ENCODE measurements at places on chromosomes 4 and X.
A peak's percentile ranks its signal among the peaks of the same experiment; 100 is the strongest.

GRCh38 chr4:101290654-101291053, 56.7 kb downstream of the PPP3CA start:
- H3K27ac ChIP-seq: no peak overlapping the region
- DNase-seq: no peak
- no peaks in the 10 kb centered on the region for H3K27me3 ChIP-seq
- no peak overlapping the region for H3K4me3 ChIP-seq
- H3K4me1 ChIP-seq: peaks cover under 1% of the 10 kb centered on the region

GRCh38 chr4:53522334-53522733, 69.0 kb downstream of the LNX1 start:
- no peak overlapping the region for H3K4me3 ChIP-seq
- H3K27me3 ChIP-seq: no peaks in the 10 kb centered on the region
- no peaks in the 10 kb centered on the region for H3K4me1 ChIP-seq
- no peak overlapping the region for H3K27ac ChIP-seq
- no peaks in the 10 kb centered on the region for H3K36me3 ChIP-seq

DNA sequence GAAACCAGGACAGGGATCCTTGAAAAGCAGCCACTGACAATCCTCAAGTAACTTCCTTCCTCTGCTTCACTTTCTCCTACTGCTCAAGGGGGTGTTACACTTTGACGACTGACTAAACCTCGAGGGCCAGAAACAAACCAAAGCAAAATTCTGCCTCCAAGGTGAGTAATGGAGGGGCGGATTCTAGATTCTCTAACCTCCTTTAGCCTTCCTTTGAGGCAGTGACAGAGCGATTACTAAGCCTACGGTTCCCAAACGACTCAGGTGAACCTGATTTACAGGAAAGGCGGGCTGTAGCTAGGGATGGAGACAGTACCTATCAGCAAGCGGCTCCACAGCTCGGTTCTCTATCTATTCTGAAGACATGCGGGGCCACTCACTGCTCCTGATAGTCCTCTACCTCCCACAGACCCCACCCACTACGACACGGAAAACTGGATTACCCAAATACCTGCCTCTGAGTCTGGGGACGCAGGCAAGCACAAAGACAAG, 487 bp downstream of the TBCK start:
- peaks cover 20% of the 10 kb centered on the region for H3K4me1 ChIP-seq
- DNase-seq: no peak
- no peaks in the 10 kb centered on the region for H3K27me3 ChIP-seq
- H3K27ac ChIP-seq: peak overlapping the region; percentile 84

DNA sequence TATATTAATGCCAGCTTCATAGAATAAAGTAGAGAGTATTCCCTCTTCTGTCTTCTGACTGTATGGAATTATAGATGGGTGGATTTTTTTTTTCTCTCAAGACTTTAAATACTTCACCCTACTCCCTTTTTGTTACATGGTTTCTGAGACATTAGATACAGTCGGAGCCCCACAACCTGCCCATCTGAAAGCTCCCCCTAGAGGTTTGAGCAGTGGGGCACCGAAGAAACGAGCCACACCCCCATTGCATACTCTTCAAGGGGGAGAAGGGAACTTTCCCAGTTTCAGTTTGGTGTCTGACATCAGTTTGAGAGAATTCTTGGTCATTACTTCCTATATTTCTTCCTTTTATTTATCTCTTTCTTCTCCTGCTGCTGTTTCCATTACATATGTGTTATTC, 437.6 kb upstream of the AGA start:
- H3K36me3 ChIP-seq: no peaks in the 10 kb centered on the region
- H3K27me3 ChIP-seq: no peaks in the 10 kb centered on the region
- H3K27ac ChIP-seq: no peak overlapping the region
- H3K4me3 ChIP-seq: no peak overlapping the region

DNA sequence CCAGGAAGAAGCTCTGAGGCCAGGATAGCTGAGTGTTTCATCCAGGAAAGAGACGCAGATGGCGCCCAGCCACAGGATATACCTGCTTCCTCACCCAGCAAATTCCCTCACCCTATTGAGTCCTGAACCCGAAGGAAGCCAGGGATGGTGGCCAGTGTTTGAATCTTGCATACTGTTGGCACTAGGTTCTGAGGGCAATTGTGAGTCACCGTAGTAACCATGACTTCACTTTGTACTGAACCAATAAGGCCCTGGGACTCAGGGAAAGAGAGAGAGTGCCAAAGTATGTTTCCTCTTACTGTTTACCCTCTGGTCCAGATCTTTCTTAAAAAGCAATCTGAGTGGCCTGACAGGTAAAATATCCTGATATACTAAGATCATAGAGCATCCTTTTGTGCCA, 25.6 kb upstream of the SMIM10L2A start:
- no peak for DNase-seq
- H3K36me3 ChIP-seq: no peaks in the 10 kb centered on the region
- no peaks in the 10 kb centered on the region for H3K4me1 ChIP-seq
- H3K27ac ChIP-seq: no peak overlapping the region

DNA sequence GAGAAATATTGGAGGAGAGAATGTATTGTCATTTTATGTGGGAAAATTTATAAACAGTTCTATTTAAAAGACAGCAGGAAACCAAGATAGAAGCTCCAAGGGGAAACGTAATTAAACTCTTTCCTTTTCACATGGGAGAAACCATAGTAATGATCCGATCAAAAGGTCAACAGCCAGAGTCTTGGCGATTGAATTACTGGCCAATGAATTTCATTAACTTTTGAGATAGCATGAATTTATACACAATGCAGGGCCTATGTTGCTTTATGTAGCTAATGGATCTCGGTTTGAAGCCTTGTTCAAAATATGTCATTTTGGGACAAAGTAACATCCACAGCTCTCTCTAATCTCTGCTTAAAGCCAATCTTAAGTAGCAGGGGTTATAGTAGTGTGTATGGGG, 897.5 kb upstream of the NDST4 start:
- no peaks in the 10 kb centered on the region for H3K27me3 ChIP-seq
- no peaks in the 10 kb centered on the region for H3K36me3 ChIP-seq
- H3K4me3 ChIP-seq: no peak overlapping the region
- no peak overlapping the region for H3K27ac ChIP-seq
- H3K4me1 ChIP-seq: no peaks in the 10 kb centered on the region

- no peaks in the 10 kb centered on the region for H3K4me1 ChIP-seq
- H3K27ac ChIP-seq: no peak overlapping the region
- DNase-seq: no peak
- no peaks in the 10 kb centered on the region for H3K27me3 ChIP-seq
Observed at GRCh38 chr4:5839751-5840674, 52.9 kb downstream of the CRMP1 start.

DNA sequence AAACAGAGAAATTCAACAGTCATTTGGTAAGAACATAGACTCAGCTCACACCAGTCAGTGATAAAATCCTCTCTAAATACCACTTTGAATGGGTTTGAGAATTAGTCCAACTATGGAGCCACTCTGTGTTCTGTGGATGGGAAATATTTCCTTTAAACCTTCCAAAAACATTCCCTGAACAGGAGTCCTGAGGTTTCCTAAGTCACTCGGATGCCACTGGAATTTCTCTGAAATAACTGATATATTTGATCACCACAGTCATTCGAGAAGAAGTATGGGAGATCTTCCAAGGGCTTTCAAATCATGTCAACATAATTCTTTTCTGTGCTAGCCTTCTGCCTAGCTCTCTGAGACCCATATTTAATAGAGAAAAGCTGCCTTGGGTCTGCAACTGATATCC, 958.6 kb downstream of the STIM2 start:
- DNase-seq: no peak
- no peaks in the 10 kb centered on the region for H3K4me1 ChIP-seq
- H3K27ac ChIP-seq: no peak overlapping the region
- no peaks in the 10 kb centered on the region for H3K27me3 ChIP-seq
- no peaks in the 10 kb centered on the region for H3K36me3 ChIP-seq
- no peak overlapping the region for H3K4me3 ChIP-seq

DNA sequence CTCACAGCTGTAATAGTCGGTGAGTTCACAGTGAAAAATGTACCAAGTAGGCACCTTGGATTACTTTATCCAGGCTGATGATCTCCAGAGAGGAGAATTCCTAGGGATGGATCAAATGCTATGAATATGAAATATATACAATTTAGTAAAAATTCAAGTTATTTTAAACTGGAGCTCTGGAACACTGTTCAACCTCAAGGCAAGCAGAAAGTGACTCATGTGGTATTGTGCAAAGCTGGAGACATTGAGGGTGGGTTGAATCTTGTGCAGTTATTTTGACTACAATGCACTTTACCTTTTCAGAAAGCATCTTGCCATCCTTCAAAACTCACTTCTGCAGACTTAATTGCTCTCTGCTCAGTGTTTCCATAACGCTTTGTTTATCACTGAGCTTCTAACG, 43.4 kb downstream of the OSTC start:
- DNase-seq: no peak
- H3K4me3 ChIP-seq: no peak overlapping the region
- no peaks in the 10 kb centered on the region for H3K4me1 ChIP-seq
- H3K36me3 ChIP-seq: no peaks in the 10 kb centered on the region
- H3K27ac ChIP-seq: no peak overlapping the region
- H3K27me3 ChIP-seq: no peaks in the 10 kb centered on the region

- no peaks in the 10 kb centered on the region for H3K27me3 ChIP-seq
- no peak overlapping the region for H3K27ac ChIP-seq
- H3K4me1 ChIP-seq: no peaks in the 10 kb centered on the region
- no peak overlapping the region for H3K4me3 ChIP-seq
Observed at GRCh38 chr4:174870311-174870710, 41.3 kb upstream of the GLRA3 start.

DNA sequence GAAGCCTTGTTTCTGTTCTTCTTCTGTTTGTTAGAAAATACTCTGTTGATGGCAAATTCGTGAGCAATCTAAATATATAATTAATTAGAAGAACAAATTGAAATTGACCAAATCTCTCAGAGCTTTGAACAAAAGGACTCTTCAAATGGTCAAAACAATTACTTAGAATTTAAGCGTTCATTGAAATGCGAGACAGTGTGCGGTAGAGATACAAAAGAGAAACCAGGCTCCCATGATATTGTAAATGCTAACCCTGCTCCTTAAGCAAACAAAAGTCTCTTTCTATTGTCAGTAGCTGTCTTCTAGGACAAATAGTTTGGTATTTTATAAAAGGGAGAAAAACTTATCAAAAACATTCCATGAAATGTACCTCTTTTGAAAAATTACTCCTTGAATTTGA, 453.4 kb upstream of the MAGEB2 start:
- H3K27me3 ChIP-seq: no peaks in the 10 kb centered on the region
- DNase-seq: no peak
- no peaks in the 10 kb centered on the region for H3K4me1 ChIP-seq
- H3K27ac ChIP-seq: no peak overlapping the region
- no peaks in the 10 kb centered on the region for H3K36me3 ChIP-seq
- no peak overlapping the region for H3K4me3 ChIP-seq

GRCh38 chr4:10081218-10081606, 35.4 kb downstream of the WDR1 start:
- H3K4me3 ChIP-seq: no peak overlapping the region
- peaks cover 18% of the 10 kb centered on the region for H3K4me1 ChIP-seq
- no peak for DNase-seq
- no peak overlapping the region for H3K27ac ChIP-seq

GRCh38 chr4:146247356-146247755, 33.0 kb downstream of the REELD1 start:
- DNase-seq: no peak
- H3K4me1 ChIP-seq: peaks cover 15% of the 10 kb centered on the region
- H3K4me3 ChIP-seq: no peak overlapping the region
- no peaks in the 10 kb centered on the region for H3K36me3 ChIP-seq

- H3K4me3 ChIP-seq: no peak overlapping the region
- DNase-seq: no peak
- H3K4me1 ChIP-seq: no peaks in the 10 kb centered on the region
Observed at GRCh38 chr4:94550851-94551250, 99.1 kb downstream of the PDLIM5 start.

DNA sequence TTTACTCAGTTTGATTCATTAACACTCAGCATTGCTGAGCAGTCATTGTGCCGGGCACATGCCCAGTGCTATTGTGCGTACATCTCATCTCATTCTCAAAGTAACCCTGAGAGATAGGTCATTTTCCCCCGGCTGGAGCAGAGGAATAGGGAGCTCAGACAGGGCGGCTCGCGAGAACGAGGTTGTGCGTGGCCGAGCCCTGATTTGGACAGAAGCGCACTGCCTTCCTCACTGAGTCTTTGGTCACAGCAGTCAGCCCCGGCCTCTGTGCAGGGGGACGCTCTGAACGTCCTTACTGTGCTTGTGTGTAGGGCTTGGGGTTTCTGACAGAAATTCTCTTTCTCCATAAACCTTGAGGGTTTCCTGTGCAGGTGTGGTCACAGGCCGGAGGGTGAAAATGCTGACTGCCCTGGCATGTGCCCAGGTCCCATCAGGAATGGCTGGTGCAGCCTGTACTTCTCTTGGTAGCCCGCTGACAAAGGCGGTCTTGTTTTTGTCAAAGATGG, 39.5 kb downstream of the NOP14 start:
- no peaks in the 10 kb centered on the region for H3K4me1 ChIP-seq
- no peaks in the 10 kb centered on the region for H3K36me3 ChIP-seq
- no peak overlapping the region for H3K4me3 ChIP-seq

GRCh38 chr4:100169491-100170485, 20.5 kb downstream of the DDIT4L start:
- H3K36me3 ChIP-seq: no peaks in the 10 kb centered on the region
- no peak overlapping the region for H3K4me3 ChIP-seq
- H3K27me3 ChIP-seq: no peaks in the 10 kb centered on the region

DNA sequence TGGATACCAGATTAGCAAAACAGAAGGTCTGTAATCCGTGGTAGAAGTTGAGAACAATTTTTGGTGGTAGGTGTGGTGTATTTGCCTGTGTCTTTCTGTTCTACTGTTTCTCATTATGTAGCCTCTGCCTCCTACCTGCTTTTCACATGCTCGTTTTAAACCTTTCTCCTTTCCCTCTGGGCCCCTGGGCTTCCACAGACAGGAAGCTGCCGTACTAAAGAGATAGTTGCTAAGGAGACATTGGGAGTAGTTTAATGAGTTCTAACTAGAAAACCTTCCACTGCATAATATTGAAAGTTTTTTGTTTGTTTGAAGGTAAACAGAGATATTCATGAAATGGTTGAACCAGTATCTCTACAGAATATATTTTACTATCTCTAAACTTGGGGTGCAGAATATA, 107.8 kb downstream of the STOX2 start:
- H3K4me1 ChIP-seq: no peaks in the 10 kb centered on the region
- H3K27ac ChIP-seq: no peak overlapping the region
- H3K4me3 ChIP-seq: no peak overlapping the region
- no peaks in the 10 kb centered on the region for H3K27me3 ChIP-seq

DNA sequence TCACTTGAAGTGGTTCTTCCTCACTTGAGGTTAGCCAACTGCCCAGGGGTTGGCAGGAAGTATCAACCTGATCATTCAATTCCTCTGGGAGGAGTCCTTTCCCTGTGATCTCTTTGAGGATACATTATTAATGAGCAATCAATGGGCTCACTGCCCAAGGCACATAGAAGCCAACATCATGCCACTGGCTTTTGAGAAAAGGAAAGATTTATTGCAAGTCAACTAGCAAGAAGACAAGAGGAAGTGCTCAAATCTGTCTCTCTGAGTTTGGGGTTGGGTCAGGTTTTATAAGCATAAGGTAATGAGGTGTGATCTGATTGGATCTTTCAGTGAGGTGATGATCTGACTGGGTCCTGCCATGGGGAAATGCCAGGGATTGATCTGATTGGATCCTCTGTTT, 39.6 kb downstream of the FGFBP1 start:
- no peaks in the 10 kb centered on the region for H3K27me3 ChIP-seq
- no peaks in the 10 kb centered on the region for H3K36me3 ChIP-seq
- no peak overlapping the region for H3K4me3 ChIP-seq
- H3K27ac ChIP-seq: no peak overlapping the region
